ENCODE measurements at places on chromosomes 3 and 15. TPM values are rescaled to one million over a fixed set of nuclear protein-coding genes. Genes with fewer than 3 reads are reported as not detected.

SKOR1 gene
- 0.16 TPM for total RNA-seq

NPAP1 gene
- not detected for total RNA-seq

DNA sequence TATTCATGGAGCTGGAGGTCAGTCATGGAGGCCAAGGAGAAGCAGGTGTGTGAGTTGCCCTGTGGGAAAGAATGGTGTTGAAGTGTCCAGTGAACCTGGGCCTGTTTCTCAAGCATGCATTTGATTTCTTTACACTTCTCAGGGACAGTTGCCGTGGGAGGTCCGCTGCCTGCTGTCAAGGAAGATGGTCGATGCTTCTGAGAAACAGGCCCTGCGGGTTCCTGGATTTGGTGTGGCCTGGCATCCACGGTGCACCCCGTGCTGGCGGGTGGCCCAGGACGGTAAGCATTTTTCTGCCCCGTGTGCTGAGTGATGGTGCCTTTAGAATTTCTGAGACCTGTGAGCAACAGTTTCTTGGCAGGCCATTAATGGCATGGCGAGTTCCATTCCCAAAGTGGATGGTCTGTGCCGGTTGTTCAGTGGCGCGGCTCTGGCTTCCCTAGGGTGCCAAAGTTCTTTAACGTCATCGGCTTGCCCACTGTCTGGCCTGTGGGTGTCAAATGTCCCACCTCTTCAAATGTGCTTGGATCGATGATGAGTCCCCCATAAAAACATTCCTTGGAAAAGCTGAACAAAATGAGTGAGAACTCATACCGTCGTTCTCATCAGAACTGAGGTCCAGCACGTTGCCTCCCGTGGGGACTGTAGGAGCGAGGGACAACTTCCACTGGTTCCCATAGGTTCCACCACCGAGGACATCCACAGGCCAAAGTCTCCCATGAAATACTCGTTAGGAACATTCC lies 107.2 kb downstream of the SNRPN start:
- H3K27ac ChIP-seq, result no peak overlapping the region
- no peaks in the 10 kb centered on the region for H3K4me1 ChIP-seq
- DNase-seq, result no peak
- peaks cover 100% of the 10 kb centered on the region for H3K36me3 ChIP-seq
- no peaks in the 10 kb centered on the region for H3K27me3 ChIP-seq
- no peak overlapping the region for H3K4me3 ChIP-seq

DNA sequence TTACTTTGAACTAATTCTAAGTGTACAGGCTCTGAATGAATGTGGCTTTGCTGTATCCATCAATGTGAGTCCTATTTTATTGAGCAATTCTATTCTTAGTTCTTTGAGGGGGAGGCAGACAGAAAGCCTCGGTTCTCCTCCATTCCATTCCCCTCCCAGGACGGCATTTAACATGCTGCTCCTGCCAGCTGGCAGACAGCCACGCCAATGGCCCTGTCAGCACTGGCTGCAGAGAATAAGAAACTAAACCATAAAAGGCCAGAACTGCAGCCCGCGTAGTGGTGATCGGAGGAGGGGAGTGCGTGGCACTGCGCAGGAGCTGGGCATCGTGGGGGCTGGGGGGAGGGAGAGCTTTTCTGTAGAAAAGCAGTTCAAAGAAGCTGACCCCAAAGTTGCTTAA lies 76.0 kb upstream of the HACD2 start:
- DNase-seq, result no peak
- H3K27ac ChIP-seq, result no peak overlapping the region
- H3K4me1 ChIP-seq, result no peaks in the 10 kb centered on the region
- H3K4me3 ChIP-seq, result no peak overlapping the region
- no peaks in the 10 kb centered on the region for H3K36me3 ChIP-seq

DNA sequence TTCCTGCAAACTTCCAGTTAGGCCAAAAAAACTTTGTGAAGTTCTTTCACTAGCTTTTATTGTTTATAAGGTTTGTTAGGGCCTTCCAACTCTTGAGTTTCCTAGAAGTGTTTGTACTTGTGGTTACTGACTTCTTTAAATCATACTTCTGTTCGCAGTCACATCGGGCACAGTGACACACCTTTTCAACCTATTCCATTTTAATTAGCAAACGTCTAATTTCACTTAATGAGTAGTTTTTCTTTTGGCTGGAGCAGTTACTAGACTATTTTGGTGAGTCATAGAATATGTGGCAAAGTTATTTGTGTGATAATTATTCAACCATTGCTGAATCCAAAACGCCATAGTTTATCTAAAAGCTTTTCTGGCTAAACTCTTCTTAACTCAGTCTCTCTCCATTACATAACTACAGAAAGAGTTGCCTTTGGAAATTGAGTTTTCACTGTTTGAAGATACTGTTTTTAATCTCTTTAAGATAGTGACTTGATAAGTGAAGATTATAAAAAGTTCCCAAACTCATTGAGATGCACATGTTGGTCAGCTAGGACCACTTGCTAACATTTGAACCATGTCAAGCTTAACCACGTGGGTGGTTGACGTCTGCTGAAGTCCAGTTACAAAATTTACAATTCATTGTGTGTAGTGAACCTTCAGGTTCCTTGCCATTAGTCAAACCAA lies 21.5 kb downstream of the CNOT10 start:
- H3K4me3 ChIP-seq, result no peak overlapping the region
- peaks cover 34% of the 10 kb centered on the region for H3K36me3 ChIP-seq
- DNase-seq, result no peak
- no peaks in the 10 kb centered on the region for H3K27me3 ChIP-seq

DNA sequence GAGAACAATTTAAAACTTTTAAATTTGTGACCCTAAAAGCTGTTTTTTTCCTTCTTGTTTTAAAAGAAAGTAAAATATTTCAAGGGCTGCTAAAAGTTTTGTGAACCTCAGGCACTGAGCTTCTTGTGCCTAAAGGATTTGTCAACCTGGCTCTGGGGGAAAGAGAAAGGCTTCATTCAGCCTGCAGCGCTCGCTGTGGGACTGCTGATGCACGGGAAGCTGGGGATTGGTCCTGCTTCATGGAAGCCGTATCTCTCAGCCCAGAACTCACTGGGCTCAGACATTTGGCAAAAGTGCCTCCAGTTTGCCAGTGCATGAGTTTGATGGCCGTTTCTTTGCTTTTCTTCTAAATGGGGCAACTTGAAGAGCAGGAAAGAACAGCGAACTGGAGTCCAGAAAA lies 30.8 kb downstream of the TPRG1 start:
- no peak for DNase-seq

All from activated CD4-positive, alpha-beta T cell treated with anti-CD3 and anti-CD28 coated beads for 36 hours (primary cell).